Cardiac muscle cell (in vitro differentiated cells and primary cell): ENCODE measurements at places on chromosomes 2 and 18. TPM values are rescaled to one million over a fixed set of nuclear protein-coding genes. Genes with fewer than 3 reads are reported as not detected.

Gene RNF103
- total RNA-seq: 19.4 and 28.1 TPM in 2 replicates

Gene DUSP2
- 0.89 and 3.0 TPM in 2 replicates for total RNA-seq

Gene LHCGR
- total RNA-seq: 0.57 TPM in 1 of 2 replicates, not detected in the other

Gene GALNT3
- 0.21 and 0.39 TPM in 2 replicates for total RNA-seq

Gene ZSWIM2
- total RNA-seq: not detected in 2 replicates

Gene EMX1
- total RNA-seq: 0.24 TPM in 1 of 2 replicates, not detected in the other

Gene PASK
- 8.5 and 11.9 TPM in 2 replicates for total RNA-seq

Gene CTAGE1
- total RNA-seq: not detected in 2 replicates

Gene CD207
- not detected in 2 replicates for total RNA-seq

Gene HSBP1L1
- total RNA-seq: 2.5 and 6.3 TPM in 2 replicates

Gene CMPK2
- total RNA-seq: 0.54 and 2.3 TPM in 2 replicates

Gene INPP5D
- 3.5 and 6.8 TPM in 2 replicates for total RNA-seq

- H3K27ac ChIP-seq: no peak overlapping the region
- no peak for DNase-seq
- H3K27me3 ChIP-seq: no peaks in the 10 kb centered on the region
These were observed 325.2 kb downstream of the CYP26B1 start for GRCh38 chr2:71822463-71822862.

DNA sequence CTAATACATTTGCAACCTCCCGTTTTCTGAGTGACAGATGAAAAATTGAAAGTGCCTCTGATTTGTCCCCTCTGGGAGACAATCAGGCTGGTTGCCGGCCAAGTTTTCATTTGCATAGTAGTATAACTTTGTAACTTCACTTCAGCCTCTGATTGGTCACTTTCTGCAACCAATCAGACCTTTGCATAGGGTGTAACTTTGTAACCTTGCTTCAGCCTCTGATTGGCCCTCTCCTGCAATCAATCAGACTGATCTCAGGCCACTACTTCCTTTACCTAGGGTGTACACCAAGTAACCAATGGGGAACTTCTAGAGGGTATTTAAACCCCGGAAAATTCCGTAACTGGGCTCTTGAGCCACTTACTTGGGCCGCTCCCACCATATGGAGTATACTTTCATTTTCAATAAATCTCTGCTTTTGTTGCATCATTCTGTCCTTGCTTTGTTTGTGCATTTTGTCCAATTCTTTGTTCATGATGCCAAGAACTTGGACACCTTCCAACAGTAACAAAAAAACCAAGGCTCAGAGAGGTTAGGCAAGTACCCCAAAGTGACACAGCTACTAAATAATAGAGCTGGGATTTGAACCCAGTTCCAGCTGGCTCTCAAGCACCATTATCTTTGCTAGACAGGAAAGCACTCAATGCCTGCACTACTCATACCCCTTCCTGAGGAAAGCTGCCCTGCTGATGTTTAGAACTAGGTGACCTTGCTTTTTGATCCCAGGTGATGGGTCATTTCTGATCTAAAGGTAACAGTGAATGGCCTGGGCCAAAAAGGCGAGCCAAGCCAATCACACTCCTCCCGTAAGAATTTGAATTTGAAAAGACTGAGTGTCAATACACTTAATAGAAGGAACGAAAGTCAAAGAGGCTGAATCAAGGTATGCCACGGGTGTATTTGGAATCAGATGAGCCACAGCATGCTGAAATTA lies 10.9 kb upstream of the MYOM1 start:
- H3K36me3 ChIP-seq: no peaks in the 10 kb centered on the region
- H3K27me3 ChIP-seq: no peaks in the 10 kb centered on the region
- peaks cover 14% of the 10 kb centered on the region for H3K4me1 ChIP-seq
- no peak overlapping the region for H3K27ac ChIP-seq
- DNase-seq: no peak
- no peak overlapping the region for H3K4me3 ChIP-seq

DNA sequence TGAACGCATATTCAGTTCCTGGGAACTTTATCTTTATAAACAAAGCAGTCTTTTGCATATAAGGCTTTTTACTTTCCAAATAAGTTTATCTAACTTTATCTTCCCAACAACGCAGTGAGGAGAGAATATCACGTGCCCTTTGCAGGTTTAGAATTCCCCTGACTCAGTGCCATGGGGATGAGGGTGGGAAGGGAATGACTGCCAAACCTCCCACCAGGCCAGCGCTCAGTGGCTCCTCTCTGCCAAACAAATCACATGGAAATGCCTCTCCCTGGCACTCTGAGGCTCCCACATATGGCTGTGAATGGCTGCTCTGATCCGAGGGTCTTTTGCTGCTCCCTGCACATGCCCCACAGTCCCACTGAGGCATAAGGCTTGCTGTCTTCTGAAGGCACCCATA lies 158.3 kb downstream of the DNAH6 start:
- no peak overlapping the region for H3K4me3 ChIP-seq
- DNase-seq: no peak
- no peaks in the 10 kb centered on the region for H3K36me3 ChIP-seq
- no peaks in the 10 kb centered on the region for H3K27me3 ChIP-seq
- H3K27ac ChIP-seq: no peak overlapping the region

DNA sequence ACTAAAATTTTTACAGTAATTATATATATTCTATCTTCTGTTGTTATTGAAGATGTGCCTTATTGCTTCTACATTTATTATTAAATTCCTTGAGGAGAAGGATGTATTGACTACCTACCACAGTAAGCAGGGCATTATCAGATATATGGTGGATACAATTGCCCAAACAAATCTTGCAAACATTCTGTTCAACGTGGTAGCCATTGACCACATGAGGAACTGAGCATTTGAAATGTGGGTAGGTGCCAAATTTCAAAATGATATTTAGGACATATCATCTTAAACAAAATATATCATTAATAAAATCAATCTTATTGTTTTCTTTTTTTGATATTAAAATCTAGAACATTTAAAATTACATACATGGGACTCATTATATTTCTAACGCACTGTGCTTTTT lies 11.1 kb downstream of the SCN3A start:
- H3K27ac ChIP-seq: no peak overlapping the region
- no peaks in the 10 kb centered on the region for H3K27me3 ChIP-seq
- no peak overlapping the region for H3K4me3 ChIP-seq
- DNase-seq: no peak
- H3K4me1 ChIP-seq: no peaks in the 10 kb centered on the region

DNA sequence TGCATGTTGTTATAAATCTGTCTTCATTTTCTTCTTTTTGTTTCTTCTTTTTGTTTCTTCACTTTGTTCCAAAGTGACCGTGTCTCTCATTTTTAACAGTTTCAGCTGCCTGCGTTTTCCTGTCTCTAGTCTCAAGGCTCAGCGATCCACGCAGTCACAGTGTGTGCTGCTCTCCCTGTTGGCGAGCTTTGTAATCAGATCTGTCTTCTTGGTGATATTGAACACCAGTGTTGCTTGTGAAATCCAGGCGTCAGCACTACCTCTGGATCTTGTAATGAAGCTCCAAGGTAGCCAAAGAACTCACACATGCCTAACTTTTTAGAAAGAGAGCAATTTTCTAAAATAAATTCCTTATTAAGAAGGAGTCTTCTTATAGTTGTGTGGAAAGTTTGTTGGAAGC lies 13.2 kb downstream of the SNTG2 start:
- no peaks in the 10 kb centered on the region for H3K4me1 ChIP-seq
- no peak overlapping the region for H3K27ac ChIP-seq
- no peaks in the 10 kb centered on the region for H3K27me3 ChIP-seq
- no peaks in the 10 kb centered on the region for H3K36me3 ChIP-seq
- no peak overlapping the region for H3K4me3 ChIP-seq

GRCh38 chr18:21191596-21192307 lies 50.3 kb upstream of the GREB1L start:
- H3K4me1 ChIP-seq: no peaks in the 10 kb centered on the region
- H3K36me3 ChIP-seq: no peaks in the 10 kb centered on the region
- H3K27ac ChIP-seq: no peak overlapping the region
- H3K4me3 ChIP-seq: no peak overlapping the region
- H3K27me3 ChIP-seq: no peaks in the 10 kb centered on the region
- peak; percentile 81 for DNase-seq

DNA sequence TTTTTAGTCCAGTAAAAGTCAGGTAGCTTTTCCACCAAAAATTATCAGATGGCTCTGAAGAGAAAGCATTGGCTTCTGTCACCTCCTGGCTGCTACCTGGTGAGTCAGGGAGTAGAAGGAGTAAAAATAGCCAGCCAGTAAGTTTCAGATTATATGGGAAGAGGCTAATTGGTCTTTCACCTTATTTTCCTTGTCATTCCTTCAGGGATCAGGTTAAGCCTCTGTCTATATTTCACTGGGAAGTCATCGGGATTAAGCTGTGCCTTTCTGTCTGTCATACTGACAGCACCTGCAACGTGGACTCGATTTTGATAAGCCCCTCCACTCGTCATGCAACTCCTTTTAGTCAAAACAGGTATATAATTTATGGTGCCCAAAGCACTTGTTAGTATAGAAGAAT lies 380.7 kb upstream of the CELF4 start:
- H3K27ac ChIP-seq: no peak overlapping the region
- no peak overlapping the region for H3K4me3 ChIP-seq
- DNase-seq: no peak
- no peaks in the 10 kb centered on the region for H3K36me3 ChIP-seq
- no peaks in the 10 kb centered on the region for H3K27me3 ChIP-seq
- H3K4me1 ChIP-seq: no peaks in the 10 kb centered on the region

DNA sequence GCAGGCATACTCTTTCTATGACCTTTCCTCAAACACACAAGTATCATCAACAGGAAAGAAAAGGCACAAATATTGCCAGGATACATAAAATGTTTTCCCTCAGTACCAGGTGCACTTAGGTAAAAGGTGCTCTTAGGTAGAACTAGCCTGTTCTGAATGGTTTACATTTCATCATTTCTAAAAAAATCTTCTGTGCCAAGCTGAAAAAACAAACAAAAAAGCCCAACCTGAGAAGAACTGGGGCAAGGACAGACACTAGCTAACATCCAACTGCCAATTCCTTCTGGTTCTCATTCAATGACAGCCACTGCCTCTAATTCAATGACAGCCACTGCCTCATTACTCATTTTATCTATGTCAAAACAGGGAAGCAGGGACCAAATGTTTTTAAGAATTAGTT lies 68.5 kb downstream of the SPIRE1 start:
- no peak overlapping the region for H3K27ac ChIP-seq
- DNase-seq: no peak
- H3K27me3 ChIP-seq: no peaks in the 10 kb centered on the region
- H3K4me3 ChIP-seq: no peak overlapping the region

- no peaks in the 10 kb centered on the region for H3K27me3 ChIP-seq
- H3K36me3 ChIP-seq: peaks cover 12% of the 10 kb centered on the region
- no peak overlapping the region for H3K4me3 ChIP-seq
- no peak for DNase-seq
- H3K27ac ChIP-seq: no peak overlapping the region
These were observed 27.9 kb downstream of the TGFBRAP1 start for GRCh38 chr2:105301646-105302045.

- H3K4me1 ChIP-seq: no peaks in the 10 kb centered on the region
- H3K4me3 ChIP-seq: no peak overlapping the region
- H3K27me3 ChIP-seq: no peaks in the 10 kb centered on the region
- no peaks in the 10 kb centered on the region for H3K36me3 ChIP-seq
- H3K27ac ChIP-seq: no peak overlapping the region
These were observed 2156.1 kb upstream of the CELF4 start for GRCh38 chr18:39721712-39722111.

GRCh38 chr2:150431561-150432311 lies 55.7 kb downstream of the RND3 start:
- H3K4me3 ChIP-seq: no peak overlapping the region
- H3K27ac ChIP-seq: no peak overlapping the region
- DNase-seq: no peak
- H3K4me1 ChIP-seq: no peaks in the 10 kb centered on the region

- H3K27ac ChIP-seq: peak overlapping the region; percentile 37
- no peaks in the 10 kb centered on the region for H3K36me3 ChIP-seq
- H3K4me1 ChIP-seq: peaks cover 5% of the 10 kb centered on the region
- peak; percentile 17 for DNase-seq
These were observed 81.8 kb downstream of the FASTKD2 start for GRCh38 chr2:206846981-206847834.

- peaks cover 39% of the 10 kb centered on the region for H3K4me1 ChIP-seq
- no peak overlapping the region for H3K4me3 ChIP-seq
- H3K36me3 ChIP-seq: no peaks in the 10 kb centered on the region
- no peak for DNase-seq
- H3K27me3 ChIP-seq: no peaks in the 10 kb centered on the region
These were observed 93.0 kb upstream of the ID2 start for GRCh38 chr2:8588831-8589191.

DNA sequence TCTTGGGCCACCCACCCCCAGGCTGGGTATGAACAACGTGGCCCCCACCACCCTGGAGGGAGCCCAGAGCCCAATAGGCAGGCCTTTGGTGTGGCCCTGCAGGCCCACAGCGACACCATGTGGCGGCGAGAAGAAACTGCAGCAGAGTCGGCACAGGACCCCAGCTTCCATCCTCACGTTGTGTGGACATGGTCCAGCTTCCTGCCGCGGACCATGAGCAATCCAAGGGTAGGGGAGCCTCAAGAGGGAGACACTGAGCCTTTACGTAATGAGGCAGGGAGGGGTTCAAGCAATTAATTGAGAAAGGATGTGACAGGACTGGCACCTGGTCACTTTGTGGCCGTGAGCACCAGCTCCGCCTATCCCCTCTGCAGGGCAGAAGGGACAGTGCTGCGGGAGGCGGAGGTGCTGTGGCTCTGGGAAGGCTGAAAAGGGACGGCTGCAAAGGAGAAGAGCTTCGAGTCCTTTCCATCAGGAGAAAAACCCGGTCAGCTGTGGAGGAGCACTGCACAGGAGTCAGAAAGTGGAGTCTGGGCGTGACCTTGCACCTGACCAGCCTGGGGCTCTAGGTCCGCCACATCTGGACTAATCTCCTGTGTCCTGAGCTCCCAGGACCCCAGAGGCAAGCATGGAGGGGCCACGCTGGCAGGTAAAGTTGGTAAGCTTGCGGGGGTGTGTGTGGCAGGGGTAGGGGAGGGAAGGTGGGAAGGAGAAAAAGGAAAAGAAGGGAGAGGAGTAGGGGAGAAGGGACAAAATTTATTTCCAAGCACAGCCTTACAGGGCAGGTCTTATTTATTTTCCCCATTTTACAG lies 44.9 kb downstream of the TMEM37 start:
- no peaks in the 10 kb centered on the region for H3K27me3 ChIP-seq
- peak; percentile 81 for DNase-seq
- no peaks in the 10 kb centered on the region for H3K4me1 ChIP-seq
- H3K36me3 ChIP-seq: no peaks in the 10 kb centered on the region
- no peak overlapping the region for H3K27ac ChIP-seq
- no peak overlapping the region for H3K4me3 ChIP-seq

- no peaks in the 10 kb centered on the region for H3K27me3 ChIP-seq
- H3K4me3 ChIP-seq: no peak overlapping the region
- no peak overlapping the region for H3K27ac ChIP-seq
- H3K36me3 ChIP-seq: no peaks in the 10 kb centered on the region
- no peak for DNase-seq
These were observed 1368.4 kb upstream of the CELF4 start for GRCh38 chr18:38933910-38934510.

- DNase-seq: no peak
- H3K4me1 ChIP-seq: no peaks in the 10 kb centered on the region
- no peak overlapping the region for H3K27ac ChIP-seq
These were observed 260.1 kb upstream of the FAM98A start for GRCh38 chr2:33859176-33859575.

DNA sequence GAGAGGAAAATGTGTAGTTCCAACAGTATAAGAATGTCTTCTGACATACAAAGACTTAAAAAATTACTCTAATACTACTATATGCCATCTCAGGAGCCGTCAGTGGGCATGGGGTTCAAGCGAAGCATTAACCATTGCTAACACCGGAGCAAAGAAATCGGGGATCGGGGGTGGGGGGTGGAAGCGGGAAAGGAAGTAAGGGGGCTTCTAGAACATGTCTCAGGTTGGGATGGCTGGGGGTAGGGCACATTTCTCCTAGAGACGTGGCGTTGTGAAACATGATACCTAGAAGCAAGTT lies 702 bp downstream of the LMAN1 start:
- peaks cover 21% of the 10 kb centered on the region for H3K36me3 ChIP-seq
- H3K4me3 ChIP-seq: peak overlapping the region; percentile 87
- peak overlapping the region; percentile 97 for H3K27ac ChIP-seq
- H3K27me3 ChIP-seq: peaks cover 5% of the 10 kb centered on the region
